PC-3 (cell line): ENCODE measurements at places on chromosomes 1 and 21. TPM values are rescaled to one million over a fixed set of nuclear protein-coding genes. Genes with fewer than 3 reads are reported as not detected.

TMEM81 gene
- total RNA-seq, result 6.3 and 7.5 TPM in 2 replicates

MARK1 gene
- total RNA-seq, result 0.40 and 1.5 TPM in 2 replicates

KRTAP20-4 gene
- total RNA-seq, result not detected in 2 replicates

KRTAP19-3 gene
- total RNA-seq, result not detected in 2 replicates

DNA sequence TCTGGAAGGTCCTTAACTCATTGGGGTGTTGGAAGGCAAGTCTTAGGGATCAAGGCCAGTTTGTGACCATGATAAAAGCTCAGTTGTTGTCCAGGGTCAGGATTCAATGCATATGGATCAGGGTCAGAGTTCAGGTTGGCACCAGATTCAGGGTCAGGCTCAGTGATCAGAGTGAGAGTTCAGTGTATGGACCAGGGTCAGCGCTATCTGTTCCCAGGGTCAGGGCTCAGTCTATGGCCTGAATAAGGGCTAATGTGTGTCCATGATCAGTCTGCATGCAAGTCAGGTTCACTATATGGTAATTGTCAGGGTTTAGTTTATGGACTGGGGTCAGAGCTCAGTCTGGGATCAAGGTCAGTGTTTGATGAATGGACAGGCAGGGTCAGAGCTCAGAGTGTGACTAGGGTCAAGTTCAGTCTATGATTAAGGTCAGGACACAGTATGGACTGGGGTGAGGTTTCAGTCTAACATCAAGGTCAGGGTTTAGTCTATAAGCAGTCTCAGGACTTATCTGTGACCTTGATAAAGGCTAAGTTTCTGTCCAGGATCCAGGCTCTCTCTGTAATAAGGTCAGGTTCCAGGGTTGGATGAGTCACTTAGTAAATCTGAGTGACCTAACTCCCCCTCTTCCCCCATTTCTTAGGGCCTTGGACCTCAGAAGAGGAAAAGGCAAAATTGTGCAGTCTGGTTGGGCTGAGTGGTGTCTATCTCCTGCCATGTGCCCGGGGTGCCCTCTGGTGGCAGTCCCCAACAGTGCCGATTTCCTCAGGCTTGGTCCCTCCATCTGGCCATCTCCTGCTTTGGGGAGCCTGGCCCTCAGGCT is 23.8 kb downstream of the KNCN start:
- H3K4me3 ChIP-seq, result no peak overlapping the region
- H3K27ac ChIP-seq, result no peak overlapping the region
- H3K27me3 ChIP-seq, result no peaks in the 10 kb centered on the region
- peaks cover 15% of the 10 kb centered on the region for H3K4me1 ChIP-seq

DNA sequence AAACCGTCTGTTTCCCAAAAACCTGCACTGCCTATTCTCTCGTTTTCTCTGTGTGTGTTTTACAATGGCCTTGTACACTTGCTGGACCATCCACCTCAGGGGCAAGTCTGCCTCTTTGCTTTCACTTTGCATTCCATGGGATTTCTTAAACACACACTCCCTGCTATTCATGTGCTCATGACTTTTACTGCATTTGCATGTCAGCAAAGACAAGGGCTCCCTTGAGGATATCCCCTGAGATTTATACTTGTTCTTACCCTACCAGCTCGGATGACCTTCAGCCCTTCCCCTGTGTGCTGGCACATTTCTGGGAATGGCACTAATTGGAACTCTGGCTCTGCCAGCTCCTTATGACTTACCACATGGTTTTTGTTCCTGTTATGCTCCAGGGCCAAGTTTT is 386.9 kb downstream of the AMY1C start:
- no peaks in the 10 kb centered on the region for H3K36me3 ChIP-seq
- no peaks in the 10 kb centered on the region for H3K27me3 ChIP-seq
- H3K4me3 ChIP-seq, result no peak overlapping the region
- no peak for DNase-seq
- H3K4me1 ChIP-seq, result no peaks in the 10 kb centered on the region

DNA sequence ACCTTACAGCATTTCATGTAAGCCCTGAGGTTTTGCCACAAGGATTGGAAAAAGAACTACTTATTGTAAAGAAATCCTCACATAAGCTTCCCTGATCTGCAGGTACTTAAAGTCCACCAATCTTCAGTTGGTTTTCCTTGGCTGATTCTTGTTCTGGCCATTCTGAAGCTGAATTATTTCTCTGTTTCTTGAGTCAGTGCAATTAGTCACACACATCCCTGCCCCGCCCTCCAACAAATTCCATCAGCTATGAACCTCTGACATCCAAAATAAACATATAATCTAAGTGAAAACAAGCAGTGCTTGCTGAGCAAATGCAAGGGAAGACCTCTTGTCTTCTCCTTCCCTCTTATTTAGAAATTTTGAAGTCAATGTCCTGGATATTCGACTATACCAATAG is 8.2 kb upstream of the FNDC7 start:
- peak; percentile 78 for DNase-seq
- H3K36me3 ChIP-seq, result peaks cover 24% of the 10 kb centered on the region
- peaks cover 16% of the 10 kb centered on the region for H3K4me1 ChIP-seq
- H3K27ac ChIP-seq, result peak overlapping the region; percentile 17; the same call in 1 of the 2 replicates

DNA sequence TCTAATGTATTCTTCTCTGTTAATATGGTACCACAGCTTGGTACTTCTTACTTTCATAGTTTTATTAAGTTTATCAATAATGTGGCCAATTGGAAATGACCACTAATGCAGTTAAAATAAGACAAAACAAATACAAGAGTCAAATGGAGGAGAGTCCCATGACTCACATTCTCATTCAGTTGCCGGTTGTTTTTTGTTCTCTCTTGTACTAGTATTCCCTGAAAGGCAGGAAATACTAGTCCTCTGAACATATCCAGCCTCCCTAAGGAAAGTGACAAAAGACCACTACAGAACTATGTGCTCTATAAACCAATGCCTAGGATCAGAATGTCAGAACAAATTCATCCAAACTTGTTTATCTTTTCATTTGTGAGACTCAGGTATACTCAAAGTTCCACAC is 165.2 kb upstream of the SAMSN1 start:
- peaks cover 2% of the 10 kb centered on the region; the same call in 1 of the 2 replicates for H3K36me3 ChIP-seq
- no peaks in the 10 kb centered on the region for H3K27me3 ChIP-seq
- H3K4me3 ChIP-seq, result no peak overlapping the region

DNA sequence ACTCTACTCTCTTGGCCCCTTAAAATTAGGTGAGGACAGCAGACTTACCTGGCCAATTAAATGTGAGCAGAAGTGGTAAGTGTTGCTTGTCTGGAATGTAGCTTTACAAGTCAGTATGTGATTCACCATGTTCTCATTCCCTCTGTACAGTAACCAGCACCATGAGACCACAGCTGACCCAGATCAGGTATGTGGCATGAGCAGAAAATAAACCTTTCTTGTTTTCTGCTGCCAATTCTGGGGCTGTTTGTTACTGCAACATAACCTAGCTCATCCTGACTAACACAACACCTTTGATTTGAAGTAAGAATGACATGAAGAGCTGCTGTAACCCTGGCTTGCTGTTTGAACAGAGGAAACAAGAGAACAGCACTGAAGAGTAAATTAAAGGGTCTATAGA is 24.9 kb downstream of the ITPKB start:
- no peak overlapping the region for H3K4me3 ChIP-seq
- H3K27ac ChIP-seq, result no peak overlapping the region

- peaks cover 14% of the 10 kb centered on the region; the same call in 1 of the 2 replicates for H3K27me3 ChIP-seq
- H3K4me3 ChIP-seq, result no peak overlapping the region
- H3K27ac ChIP-seq, result no peak overlapping the region
- DNase-seq, result no peak
- H3K4me1 ChIP-seq, result no peaks in the 10 kb centered on the region
Observed at GRCh38 chr1:110424699-110425611, 17.5 kb upstream of the LAMTOR5 start.

GRCh38 chr1:38740487-38740886 is 119.1 kb downstream of the RRAGC start:
- H3K4me1 ChIP-seq, result no peaks in the 10 kb centered on the region
- no peak overlapping the region for H3K27ac ChIP-seq
- no peaks in the 10 kb centered on the region for H3K36me3 ChIP-seq
- H3K27me3 ChIP-seq, result peaks cover 47% of the 10 kb centered on the region
- DNase-seq, result no peak
- no peak overlapping the region for H3K4me3 ChIP-seq

DNA sequence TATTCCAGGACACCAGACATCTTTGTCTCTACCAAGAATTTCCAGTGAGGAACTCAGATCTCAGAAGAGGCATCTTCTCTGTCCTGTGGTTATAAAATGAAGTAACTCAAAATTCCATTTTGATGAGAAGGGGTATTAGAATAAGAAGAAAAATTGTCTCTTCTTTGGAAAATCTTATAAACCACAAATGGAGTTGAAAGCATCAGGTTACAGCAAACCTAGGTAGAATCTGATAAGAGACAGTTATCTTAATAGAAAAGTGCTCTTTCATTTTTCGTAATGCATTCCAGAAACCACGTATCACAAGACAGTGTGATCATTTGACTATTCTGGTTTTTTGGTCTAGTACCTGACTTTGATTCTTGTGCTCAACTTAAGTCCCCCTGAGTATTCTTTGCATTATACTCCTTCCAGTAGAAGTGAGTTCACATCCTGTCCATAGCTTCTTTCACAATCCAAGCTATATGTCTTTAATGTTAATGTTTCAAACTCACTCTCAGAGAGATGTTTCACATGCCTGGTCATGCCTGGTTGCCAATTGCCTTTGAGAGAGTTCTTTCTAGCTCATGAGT is 120.9 kb upstream of the PRDX6 start:
- H3K27me3 ChIP-seq, result no peaks in the 10 kb centered on the region
- no peak overlapping the region for H3K27ac ChIP-seq
- no peak overlapping the region for H3K4me3 ChIP-seq
- no peaks in the 10 kb centered on the region; the same call in 1 of the 2 replicates for H3K36me3 ChIP-seq
- DNase-seq, result no peak

DNA sequence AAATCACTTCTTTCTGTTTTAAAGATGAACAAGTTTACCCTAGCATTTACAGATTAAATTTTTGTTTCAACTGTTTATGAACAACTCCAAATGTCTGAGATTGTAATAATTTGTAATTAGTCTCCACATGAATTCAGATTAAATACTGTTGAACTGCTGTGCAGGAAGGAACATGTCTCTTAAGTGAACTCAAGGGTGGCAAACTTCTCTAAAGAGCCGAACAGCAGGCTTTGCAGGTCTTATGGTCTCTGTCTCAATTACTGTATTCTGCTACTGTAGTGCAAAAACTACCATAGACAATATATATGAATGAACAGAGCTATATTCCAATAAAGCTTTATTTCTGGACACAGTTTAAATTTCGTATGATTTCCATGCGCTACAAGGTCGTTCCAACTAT is 6.6 kb downstream of the RSBN1 start:
- H3K27ac ChIP-seq, result no peak overlapping the region
- no peaks in the 10 kb centered on the region for H3K36me3 ChIP-seq
- peaks cover 34% of the 10 kb centered on the region for H3K4me1 ChIP-seq

- peak; percentile 93 for DNase-seq
- no peaks in the 10 kb centered on the region for H3K36me3 ChIP-seq
- peak overlapping the region; percentile 93 for H3K27ac ChIP-seq
- no peaks in the 10 kb centered on the region for H3K27me3 ChIP-seq
- H3K4me1 ChIP-seq, result peaks cover 58% of the 10 kb centered on the region
Observed at GRCh38 chr1:115323366-115324004, 14.6 kb downstream of the NGF start.

DNA sequence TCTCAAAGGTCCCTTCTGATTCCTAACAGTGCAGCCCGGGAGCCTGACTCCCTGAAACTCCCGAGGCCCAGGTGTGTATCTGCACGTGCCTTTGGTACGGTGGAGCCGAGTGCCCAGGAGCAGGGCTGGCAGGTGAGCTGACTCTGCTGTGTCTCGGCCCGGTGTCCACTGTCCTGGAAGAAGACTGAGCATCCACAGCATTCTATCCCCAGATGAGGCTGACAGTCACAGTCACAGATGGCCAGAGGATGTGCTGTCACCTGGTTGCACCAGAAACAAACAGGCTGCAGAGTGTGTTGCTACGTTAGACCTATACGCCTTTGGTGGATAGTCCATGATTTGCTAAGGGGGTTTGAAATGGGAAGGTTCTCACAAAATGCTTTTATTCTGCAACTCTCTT is 9.8 kb downstream of the ETV3L start:
- no peak for DNase-seq
- H3K27me3 ChIP-seq, result no peaks in the 10 kb centered on the region
- H3K36me3 ChIP-seq, result no peaks in the 10 kb centered on the region
- H3K4me3 ChIP-seq, result no peak overlapping the region
- 0 out of 2 replicates have a peak, but pooled peaks cover 3% of the 10 kb centered on the region for H3K4me1 ChIP-seq

DNA sequence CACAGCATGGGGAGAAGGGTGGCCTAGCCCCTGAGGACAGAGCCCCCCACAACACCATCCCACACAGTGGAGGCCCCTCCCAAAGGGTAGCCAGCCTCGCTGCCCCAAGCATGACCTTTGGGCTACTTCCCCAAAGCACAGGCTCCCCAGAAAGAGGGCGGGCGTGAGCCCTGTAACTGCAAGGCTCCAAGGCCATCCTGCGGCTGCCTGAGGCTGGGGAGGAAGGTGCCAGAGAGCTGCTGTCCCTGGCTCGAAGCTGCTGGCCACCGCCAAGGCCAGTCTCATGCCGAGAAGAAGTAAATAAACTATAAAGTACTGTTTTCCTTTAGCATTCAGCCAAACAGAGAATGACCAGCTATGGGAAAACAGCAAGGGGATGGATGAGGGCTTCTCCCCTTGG is 27.5 kb downstream of the UBASH3A start:
- H3K36me3 ChIP-seq, result no peaks in the 10 kb centered on the region
- H3K27me3 ChIP-seq, result 0 out of 2 replicates have a peak, but pooled peaks cover 7% of the 10 kb centered on the region
- H3K4me1 ChIP-seq, result no peaks in the 10 kb centered on the region
- H3K4me3 ChIP-seq, result no peak overlapping the region
- no peak for DNase-seq

GRCh38 chr1:21573971-21574465 is 64.8 kb downstream of the ALPL start:
- H3K27me3 ChIP-seq, result no peaks in the 10 kb centered on the region
- H3K4me3 ChIP-seq, result no peak overlapping the region
- H3K27ac ChIP-seq, result no peak overlapping the region
- DNase-seq, result peak; percentile 79
- no peaks in the 10 kb centered on the region for H3K4me1 ChIP-seq
- H3K36me3 ChIP-seq, result no peaks in the 10 kb centered on the region

- no peak overlapping the region for H3K27ac ChIP-seq
- no peaks in the 10 kb centered on the region for H3K36me3 ChIP-seq
- H3K4me1 ChIP-seq, result no peaks in the 10 kb centered on the region
- H3K4me3 ChIP-seq, result no peak overlapping the region
Observed at GRCh38 chr1:157399343-157399983, 152.9 kb downstream of the FCRL5 start.

DNA sequence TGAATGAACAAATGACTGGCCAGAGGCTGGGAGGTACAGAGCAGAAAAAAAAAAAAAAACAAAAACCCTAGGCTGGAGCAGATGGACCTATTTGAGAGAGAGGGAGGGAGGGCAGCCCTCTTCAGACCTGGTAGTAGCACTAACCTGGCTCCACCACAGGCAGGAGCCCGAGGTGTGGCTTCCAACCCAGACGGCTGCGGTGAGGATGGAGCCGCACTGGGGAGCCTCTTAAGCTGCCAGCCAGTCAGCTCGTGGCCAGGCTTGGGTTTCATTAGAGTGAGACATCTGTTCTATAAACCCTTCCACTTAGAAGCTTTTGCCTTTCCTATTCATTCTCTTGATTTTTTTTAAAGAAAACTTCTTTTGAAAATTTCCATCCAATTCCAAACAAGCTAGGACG is 16.8 kb downstream of the LGR6 start:
- no peaks in the 10 kb centered on the region for H3K36me3 ChIP-seq
- no peak for DNase-seq
- H3K4me1 ChIP-seq, result peaks cover 11% of the 10 kb centered on the region
- no peak overlapping the region for H3K4me3 ChIP-seq
- no peak overlapping the region for H3K27ac ChIP-seq
